ENCODE measurements at places on chromosomes 4 and X. TPM values are rescaled to one million over a fixed set of nuclear protein-coding genes. Genes with fewer than 3 reads are reported as not detected.

KLKB1 gene
- total RNA-seq, result 23.7 TPM

- DNase-seq, result no peak
These were observed 5.5 kb upstream of the HSPA4L start for GRCh38 chr4:127776620-127777019.

PRKG2 gene
- 7.2 TPM for total RNA-seq

GRCh38 chr4:147991543-147992283 lies 259.8 kb downstream of the ARHGAP10 start:
- DNase-seq, result peak; percentile 65

DNA sequence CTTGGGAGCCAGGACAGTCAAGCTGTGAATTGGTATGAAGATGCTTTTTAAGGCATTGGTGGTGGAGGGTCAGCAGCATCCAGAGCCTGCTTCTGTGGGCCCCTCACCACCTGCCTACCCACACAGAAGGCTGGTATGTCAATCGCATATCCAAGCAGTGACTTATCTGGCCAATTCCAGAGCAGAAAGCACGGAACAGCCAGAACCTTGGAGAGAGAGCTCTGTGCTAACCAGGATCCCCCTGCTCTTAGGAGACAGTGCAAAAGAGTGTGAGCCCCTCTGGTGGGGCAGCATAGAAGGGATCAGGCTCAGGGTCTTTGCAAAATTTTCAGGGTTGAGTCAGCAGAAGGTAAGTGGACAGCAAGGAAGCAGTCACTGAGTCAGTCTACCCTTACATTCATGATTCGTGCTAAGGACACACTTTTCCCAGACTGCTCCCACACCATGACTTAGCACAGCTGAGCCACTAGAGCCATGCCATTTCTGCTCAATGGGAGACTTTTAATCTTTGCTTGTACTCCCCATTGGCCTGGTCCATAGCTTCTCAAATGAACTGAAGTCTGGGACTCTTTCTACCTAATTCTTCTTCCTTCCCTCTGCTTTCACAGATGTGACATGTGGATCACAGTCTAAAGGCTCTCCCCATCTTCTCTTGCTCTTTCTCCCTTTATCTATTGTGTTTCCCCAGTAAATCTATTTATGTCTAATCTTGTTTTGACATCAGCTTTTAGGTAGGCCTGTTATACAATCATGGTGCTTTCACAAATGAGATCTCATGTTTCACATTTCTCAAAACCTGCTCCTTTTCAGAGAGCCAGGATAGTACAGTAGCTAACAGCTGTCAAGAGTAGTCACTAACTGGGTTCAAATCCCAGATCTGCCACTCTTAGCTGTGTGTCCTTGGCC lies 20.0 kb downstream of the MORF4L2 start:
- DNase-seq, result no peak

GRCh38 chrX:53695946-53696549 lies 9.5 kb upstream of the HUWE1 start:
- no peak for DNase-seq

DNA sequence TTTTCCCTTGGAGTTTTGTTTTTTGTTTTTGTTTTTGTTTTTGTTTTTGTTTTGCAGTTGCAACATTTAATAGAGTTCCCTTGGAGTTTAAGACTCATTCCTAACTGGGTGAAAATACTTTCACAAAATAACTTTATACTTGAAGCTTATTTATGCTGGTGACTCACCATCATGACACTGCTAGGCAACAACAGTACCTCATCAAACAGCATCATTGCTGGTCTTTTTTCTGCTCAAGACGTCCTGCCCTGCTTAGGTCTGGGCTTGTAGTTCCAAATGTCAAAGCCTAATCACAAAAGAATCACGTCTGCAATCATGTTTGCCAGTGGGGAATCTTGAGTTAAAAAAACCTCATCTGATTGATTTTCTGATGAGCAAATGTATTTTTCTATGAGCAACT lies 105.7 kb upstream of the PRPS2 start:
- DNase-seq, result no peak

GRCh38 chrX:131812847-131813825 lies 210.0 kb upstream of the STK26 start:
- DNase-seq, result peak; percentile 95

PPP1R2C gene
- not detected for total RNA-seq

GRCh38 chr4:176818531-176818930 lies 25.8 kb upstream of the VEGFC start:
- DNase-seq, result no peak

CTAG1B gene
- not detected for total RNA-seq
